NCI-H1694 (cell line): ENCODE measurements at places on chromosomes 1 and 21.

GRCh38 chr1:183544598-183545297, 45.5 kb downstream of the NCF2 start:
- DNase-seq, result peak; percentile 27

DNA sequence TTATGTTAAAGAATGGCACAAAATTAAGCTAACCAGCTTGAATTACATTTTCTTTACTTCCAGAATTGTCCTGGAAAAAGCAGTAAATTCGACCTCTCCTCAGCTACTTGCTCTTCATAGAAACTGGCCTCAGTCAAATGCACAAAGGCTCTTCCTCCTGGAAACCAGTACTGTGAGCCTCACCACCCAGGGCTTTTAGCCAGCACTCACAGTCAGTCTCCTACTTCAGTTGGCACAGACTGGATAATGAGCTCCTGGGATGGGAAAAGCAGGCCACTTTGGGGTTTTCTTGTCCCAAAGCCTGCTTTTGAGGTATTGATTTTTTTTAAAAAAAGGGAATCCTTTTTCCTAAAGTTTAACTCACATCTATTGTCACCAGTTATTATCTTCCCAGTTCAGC, 40.4 kb downstream of the SCYL3 start:
- DNase-seq, result no peak

- DNase-seq, result no peak
Observed at GRCh38 chr1:26015358-26015757, 6.2 kb upstream of the EXTL1 start.

DNA sequence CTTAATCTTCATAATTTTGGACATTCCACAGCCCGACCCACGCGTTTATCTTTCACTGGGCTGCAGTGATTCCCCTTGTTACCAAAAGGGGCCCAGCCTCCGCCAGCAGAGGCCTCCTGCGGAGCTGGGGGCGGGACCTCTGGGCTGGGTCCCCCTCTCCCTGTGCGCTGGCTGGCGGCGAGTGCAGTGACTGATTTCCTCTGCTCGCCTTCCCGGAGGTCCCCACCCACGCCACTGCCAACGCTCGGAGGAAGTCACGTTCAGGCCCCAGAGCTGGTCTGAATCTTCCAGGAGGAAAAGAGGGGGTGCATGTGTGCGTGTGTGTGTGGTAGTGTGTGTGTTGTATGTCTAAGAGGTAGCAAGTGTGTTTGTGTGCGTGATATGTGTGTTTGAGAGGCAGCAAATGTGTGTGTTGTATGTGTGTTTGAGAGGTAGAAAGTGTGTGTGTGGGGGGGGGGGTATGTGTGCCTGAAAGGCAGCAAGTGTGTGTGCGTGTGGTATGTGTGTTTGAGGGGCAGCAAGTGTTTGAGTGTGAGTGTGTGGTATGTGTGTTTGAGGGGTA, 35.0 kb upstream of the JAK1 start:
- DNase-seq, result no peak

DNA sequence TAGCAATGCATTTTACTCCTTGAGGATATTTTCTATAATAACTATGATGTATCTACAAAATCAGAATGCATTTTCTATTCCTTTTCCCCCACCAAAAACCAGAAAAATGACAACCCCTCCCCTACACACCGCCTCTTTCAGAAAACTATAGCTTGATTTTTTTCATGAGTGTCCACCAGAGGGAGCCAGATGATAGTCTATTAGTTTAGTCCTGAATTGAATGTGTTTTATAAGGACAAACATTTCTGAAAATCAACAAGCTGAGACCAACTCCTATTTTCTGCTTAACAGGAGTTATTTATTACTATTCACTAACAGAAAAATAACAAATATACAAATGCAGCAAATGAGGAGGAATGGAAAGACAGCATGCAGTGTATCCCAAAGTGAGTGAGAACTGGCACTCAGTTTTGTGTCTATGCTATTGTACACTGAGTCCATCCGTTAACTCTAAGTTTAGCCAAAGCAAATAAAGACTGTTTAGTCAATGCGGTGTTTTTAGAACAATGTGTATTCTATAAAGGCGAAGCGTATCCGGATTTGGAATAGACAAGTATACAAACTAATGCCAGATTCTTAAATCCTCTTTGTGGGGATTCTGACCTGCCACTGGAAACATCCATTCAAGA, 182.6 kb downstream of the VAV3 start:
- DNase-seq, result peak; percentile 84

DNA sequence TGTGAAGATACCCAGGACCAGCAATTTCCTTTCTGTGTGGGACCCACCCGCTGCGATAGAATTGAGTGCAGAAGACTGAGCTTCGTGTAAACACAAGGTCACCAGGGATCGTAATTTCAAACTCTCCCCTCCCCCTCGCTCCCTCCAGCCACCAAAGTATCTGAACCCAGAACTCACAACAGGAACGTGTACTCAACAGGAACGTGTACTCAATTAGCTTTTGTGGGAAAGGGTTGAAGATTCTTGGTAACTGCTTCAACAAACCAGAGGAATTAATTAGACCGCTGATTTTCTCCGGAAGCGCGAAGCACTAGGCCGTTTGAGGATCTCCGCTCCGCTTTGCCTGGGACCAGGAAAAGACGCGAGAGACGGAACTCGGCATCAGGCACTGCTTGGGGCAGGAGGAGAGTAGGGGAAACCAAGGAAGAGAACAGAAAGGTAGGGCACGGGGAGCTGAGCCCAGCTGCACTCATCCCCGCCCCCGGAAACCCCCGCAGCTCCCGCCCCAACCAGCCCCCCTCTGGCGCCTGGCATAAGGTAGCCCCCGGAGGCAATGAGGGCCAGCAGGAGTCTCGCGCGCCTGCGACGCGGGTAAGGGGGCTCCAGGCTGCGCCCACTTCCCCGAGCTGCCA, 453 bp downstream of the DRAM2 start:
- peak; percentile 75 for DNase-seq

GRCh38 chr1:153616144-153616916, at the start of gene S100A14:
Gene S100A14, minus strand, starts transcription at chr1:153616325. Its CDS starts 467 bp downstream, at chr1:153615858.
- DNase-seq, result no peak

DNA sequence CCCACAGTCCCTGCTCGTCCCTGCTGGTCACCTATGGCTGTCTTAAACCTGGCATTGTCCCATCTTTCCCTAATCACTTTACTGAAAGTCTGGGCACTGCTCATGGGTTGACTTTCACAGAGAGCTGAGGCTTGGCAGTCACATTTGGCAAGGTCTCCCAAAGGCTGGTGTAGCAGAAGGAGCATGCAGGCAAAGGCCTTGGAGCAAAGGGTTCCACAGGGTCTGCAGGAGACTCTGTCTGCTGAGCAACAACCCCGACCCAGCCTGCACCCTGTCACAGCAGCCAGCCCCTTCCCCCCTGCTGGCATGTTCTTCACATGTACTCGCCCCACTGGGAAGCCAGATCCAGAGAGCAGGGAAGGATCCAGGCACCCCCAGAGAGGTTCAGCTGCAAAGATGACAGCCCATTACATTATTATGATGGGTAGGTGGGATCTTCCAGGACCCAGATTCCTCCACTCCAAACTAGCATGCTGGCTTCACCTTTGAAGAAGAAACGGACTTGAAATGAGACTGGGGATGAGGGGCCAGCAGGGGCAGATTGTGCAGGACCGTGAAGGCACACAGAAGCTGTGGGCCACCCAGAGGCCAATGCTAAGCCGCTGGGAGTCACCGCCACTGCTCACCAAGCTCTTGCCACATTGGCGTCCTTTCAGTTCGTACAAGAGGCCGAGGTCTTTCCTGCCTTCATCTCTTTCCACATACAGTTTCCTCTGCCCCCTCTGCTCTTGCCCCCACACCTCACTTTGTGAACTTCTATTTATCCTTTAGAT, 14.2 kb upstream of the TMEM125 start:
- DNase-seq, result no peak

- no peak for DNase-seq
Observed at GRCh38 chr1:6911974-6912373, 126.7 kb downstream of the CAMTA1 start.

- no peak for DNase-seq
Observed at GRCh38 chr1:207868251-207868773, 42.6 kb downstream of the CD34 start.

DNA sequence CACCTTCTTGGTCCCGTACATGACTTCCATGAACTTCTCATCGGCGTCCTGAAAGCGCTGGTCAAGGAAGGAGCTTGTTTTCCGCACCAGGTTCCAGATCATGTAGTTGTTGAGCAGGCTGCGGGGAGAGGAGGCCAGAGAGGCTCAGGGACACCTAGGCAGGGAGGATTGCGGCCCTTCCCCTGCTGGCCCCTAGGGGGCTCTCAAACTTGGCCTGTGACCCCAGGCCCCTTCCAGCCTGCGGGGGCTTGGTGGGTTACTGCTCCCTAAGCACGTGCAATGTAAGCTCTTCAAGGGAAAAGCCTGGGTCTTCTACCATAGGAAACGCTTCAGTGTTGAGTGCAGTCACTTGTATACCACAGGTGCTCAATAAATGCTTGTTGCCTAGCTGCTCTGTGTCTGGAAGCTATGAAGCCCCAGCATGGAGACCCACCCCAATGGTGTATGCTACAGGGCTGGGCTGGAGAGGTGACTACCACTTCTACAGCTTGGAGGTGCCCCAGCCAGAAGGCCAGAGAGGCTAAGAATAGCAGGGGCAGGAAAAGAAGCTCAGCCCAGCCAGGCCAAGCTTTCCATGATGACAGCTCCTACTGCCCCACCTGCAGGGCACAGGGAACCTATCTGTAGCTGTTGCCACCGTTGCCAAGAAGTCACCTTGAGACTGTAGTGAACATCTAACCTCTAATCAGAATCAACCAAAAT, 45.1 kb downstream of the ECE1 start:
- no peak for DNase-seq

GRCh38 chr21:35046880-35047229, 2.2 kb downstream of the RUNX1 start:
- DNase-seq, result no peak

- DNase-seq, result no peak
Observed at GRCh38 chr1:156528875-156529425, 28.4 kb upstream of the MEF2D start.

GRCh38 chr1:103190766-103191165, 82.4 kb upstream of the COL11A1 start:
- no peak for DNase-seq
